ENCODE measurements at places on chromosomes 12 and 14.

DNA sequence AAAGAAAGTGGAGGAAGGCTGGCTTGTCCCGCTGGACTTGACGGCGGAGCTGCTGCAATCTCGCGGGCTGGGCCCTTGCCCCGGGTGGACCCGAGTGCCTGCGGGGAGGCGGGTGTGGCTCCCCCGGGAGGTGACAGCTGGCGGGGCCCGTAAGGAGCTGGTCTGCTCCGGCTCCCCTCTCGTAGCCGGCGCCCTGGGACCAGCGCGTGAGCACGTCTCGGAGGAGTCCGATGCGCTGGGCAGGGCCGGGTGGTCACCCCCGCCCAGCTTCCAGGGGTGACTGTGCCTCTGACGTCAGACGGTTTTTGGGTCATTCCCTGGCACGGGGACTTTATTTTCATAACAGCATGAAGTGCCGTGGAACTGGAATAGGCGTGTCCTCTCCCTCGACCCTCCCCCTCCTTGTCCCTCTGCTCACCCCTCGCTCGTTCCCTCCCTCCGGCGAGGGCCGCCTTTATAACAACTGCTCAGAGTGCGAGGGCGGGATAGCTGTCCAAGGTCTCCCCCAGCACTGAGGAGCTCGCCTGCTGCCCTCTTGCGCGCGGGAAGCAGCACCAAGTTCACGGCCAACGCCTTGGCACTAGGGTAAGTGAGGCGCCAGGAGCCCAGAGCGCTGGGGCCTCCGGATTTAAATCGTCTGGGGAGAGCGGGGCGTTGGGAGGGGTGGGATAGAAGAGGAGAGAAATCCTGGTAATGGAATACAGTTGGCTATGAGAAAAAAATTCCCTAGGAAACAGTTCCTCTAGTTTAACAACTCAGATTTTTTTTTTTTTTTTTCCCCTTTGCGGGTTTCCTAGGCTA lies at the start of gene GPRC5A:
Gene GPRC5A, plus strand, starts transcription at position 483 of the 801 bp plus-strand sequence. CDS start 16,688 bp downstream, outside the sequence.
- DNase-seq: peak; percentile 90

DNA sequence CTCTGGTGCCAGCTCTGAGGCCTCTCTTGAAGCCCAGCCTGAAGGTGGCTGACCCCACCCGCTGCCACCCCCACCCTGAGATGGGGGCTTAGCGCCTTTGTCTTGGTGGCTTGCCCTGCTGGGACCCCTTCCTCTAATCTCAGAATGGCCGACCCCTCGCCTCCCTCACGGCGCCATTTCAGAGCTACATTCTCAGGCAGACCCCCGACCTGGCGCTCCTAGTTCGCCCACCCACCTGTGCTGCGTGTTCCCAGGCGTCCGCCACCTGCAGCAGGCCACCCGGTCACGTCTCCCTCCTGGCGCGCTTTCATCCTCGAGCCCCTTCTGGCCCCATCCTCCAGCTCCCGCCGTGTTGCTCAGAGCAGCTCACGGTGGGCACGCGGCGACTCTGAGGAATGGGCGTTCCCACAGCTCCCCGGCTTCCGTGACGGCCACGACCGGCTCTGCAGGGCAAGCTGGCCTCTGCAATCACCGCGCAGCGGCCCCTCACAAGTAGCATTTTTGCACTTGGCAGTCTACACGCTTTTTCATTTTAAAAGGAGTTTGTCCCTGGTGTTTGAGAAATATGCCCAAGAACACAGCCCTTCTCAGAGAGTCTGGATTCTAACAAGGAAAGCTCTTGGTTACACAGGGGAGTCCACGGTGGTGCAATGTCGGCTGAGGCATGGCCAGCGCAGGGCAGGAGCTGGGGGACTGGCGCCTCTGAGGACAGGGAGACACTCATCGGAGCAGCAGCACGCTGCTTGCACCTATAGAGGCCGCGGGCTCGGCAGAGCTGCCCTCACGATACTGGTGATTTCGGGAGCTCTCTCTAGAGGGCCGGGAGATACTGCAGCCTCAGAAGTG lies 105.7 kb upstream of the C14orf180 start:
- peak; percentile 10 for DNase-seq

- no peak for DNase-seq
Measured at GRCh38 chr14:29668201-29668600, 259.4 kb downstream of the PRKD1 start.

- DNase-seq: no peak
Measured at GRCh38 chr14:87600240-87600639, 392.7 kb downstream of the GALC start.

GRCh38 chr12:84497819-84498218 lies 414.8 kb downstream of the SLC6A15 start:
- no peak for DNase-seq

DNA sequence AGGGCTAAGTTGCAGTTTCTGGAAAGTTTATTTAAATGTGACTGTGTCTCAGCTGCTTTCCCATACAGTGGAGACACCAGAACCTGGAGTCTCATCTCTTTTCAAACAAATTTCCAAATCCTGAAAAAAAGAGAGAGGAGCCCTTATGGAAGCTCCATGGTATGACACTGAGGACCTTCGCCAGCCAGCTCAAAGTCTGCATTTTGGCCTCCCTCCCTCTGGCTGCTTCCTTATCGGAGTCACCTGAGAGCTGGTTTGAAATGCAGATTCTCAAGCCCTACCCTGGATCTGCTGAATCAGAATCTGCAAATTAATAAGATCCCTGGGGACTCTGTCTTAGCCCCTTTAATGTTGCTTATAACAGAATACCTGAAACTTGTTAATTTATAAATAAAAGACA lies 21.7 kb upstream of the JDP2 start:
- DNase-seq: no peak

DNA sequence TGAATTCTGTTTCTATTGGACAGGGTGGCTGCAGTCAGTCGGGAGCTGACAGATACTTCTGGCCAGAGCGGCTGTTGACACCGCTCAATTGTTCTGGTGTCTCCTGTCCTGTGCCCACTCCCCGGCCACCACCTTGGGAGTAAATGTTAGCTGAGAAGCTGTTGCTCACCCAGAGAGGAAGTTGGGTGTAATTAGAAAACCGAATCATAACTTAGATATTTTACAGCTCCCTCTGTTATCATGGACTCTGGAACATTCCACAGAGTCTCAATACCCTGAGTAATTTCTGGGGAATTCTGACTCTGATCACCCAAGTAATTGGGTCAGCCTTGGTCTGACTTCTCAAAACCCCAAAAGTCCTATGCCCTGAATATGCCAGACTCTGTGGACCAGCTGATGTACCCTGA lies 58.3 kb upstream of the RFLNA start:
- no peak for DNase-seq

DNA sequence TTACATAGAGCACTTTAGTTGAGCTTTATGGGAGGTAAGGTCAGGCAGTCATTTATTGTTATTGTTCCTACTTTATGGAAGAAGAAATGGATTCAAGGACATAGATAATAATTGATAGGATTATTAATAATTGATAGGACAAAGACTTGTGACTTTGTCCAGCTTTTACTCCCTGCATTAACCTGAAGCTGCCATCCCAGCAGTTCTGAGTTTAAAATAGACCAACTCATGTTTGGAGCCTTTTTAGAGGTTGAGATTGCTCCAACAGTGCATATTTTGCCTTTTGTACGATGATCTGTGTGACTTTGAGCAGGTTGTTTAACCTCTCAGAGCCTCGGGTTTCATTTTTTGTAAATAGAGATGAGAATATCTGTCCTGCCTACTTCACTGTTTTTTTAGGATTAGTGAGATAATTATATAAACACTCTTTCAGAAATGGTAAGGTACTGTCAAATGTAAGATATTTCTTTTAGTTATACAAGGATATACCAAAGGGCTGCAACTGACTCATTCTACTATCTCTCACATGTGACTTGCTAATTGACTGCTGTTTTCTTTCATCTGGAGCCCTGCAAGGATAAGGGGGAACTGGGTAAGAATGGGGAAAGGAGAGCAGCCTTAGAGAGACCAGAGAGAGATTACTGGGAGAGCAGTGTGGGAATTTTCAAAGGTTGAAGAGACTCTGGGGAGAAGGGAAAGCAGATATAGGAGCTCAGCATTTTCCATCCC lies 15.3 kb downstream of the WDR20 start:
- no peak for DNase-seq

DNA sequence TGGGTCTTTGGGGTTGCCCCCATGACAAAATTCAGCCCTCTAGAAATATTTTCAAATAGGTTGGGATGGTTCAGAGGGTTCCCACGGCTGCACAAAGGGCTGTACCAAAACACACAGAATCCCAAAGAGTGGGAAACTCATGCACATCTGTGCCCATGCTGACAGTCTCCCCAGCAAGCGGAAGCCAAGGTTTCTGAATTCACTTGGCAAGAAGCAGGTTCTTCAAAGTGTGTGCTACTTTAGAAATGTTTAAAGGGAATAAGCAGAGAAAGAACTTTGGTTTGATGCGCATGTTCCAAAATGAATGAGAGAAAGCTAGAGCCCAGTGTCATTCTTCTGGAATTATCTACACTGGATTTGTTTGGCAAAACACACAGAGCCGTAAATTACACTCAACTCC lies 46.7 kb downstream of the FOXN3 start:
- DNase-seq: no peak

DNA sequence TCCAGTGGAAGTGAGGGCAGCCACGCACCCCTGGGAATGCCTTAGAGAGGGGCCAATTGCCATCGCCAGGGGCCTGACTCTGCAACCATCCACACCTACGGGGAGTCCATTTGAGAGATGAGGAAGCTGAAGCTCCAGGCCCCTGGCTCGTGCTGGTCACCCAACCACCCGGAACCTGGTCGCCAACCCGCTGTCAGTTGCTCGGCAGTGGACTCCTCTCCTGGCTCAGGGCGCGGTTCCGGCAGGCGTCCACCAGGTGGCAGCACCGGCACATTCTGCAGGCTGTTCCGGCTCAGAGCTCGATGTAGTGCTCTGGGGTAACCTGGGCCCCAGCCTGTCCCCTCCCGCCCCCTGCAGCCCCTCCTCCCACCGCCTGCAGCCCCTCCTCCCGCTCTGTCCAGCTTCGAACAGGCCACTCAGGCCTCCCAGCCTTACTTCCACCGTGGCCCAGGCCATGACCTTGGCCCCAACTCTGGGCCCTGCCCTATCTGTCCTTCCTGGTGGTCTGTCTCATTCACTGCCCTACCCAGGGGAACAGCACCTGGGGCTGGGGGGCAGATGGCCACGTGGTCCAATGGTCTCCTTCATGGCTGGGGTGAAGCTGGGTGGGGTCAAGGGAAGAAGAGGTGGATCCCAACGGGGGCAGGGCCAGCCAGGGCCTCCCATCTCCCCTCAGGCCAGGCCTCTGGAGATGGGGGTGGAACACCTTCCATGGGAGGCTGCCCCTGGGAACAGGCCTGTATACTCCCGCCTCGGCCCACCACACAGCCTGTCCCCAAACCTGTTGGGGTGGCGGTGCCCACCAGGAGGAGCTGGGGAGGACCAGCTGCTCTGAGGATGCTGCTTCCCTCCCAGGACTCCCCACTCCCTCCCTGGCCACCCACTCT lies 15.7 kb downstream of the SIVA1 start:
- DNase-seq: peak; percentile 93

DNA sequence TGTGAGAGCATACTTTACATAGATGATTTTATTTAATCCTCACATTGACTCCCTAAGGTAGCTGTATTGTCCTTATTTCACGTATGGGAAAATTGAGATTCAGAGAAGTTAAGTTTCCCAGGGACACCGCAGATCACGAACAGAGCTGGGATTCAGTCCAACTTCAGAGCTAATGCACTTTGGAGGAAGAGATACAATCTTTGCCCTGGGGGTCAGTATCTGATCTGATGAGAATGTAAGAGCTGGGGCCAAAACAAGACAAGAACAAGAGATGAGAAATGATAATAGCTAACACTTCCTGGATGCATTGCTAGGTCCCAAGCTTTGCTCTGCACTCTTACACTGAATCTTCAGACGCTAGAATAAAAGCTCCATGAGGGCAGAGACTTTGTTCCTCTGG lies 6.0 kb upstream of the CSAD start:
- DNase-seq: no peak

GRCh38 chr14:96538990-96539317 lies 36.8 kb downstream of the PAPOLA start:
- DNase-seq: peak; percentile 24

GRCh38 chr14:93379831-93380230 lies 32.8 kb downstream of the COX8C start:
- no peak for DNase-seq

- DNase-seq: no peak
Measured at GRCh38 chr12:29617407-29617803, 119.9 kb upstream of the OVCH1 start.

GRCh38 chr14:105476097-105476830 lies 1.6 kb downstream of the CRIP2 start:
- DNase-seq: no peak

- DNase-seq: peak; percentile 23
Measured at GRCh38 chr12:2301531-2302461, 249.0 kb downstream of the CACNA1C start.

DNA sequence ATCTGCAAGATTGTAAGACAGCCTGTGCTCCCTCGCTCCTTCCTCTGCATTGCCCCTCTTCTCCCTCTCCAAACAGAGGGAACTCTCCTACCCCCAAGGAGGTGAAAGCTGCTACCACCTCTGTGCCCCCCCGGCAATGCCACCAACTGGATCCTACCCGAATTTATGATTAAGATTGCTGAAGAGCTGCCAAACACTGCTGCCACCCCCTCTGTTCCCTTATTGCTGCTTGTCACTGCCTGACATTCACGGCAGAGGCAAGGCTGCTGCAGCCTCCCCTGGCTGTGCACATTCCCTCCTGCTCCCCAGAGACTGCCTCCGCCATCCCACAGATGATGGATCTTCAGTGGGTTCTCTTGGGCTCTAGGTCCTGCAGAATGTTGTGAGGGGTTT lies 37.4 kb downstream of the DAD1 start:
- no peak for DNase-seq

- DNase-seq: peak; percentile 100
Measured at GRCh38 chr12:45990468-45991283, at the start of gene SCAF11. TSS of gene SCAF11 (minus strand) at chr12:45990574. CDS start at chr12:45964167, 26,407 bp downstream.

DNA sequence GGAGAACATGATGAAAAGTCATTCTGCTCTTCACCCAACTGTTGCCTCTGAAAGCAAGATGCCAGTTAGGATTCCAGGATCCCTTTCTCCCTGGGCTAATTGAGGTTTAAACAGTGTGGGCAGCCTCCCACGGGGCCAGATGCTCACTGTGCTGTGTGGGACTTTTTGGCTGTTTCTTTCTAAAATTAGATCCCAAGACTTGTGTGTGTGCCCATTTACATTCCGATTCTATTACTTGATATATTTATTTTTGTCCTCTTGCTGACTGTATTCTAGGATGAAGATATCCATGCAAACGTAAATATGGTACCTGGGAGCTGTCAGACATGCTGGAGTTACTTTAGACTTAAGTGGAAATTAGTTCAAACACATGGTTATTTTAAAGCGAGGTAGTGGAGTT lies 6.2 kb downstream of the IFT43 start:
- DNase-seq: no peak

- DNase-seq: no peak
Measured at GRCh38 chr12:108823804-108824203, 33.6 kb downstream of the SSH1 start.

GRCh38 chr12:105220150-105220928 lies 15.6 kb downstream of the APPL2 start:
- DNase-seq: no peak

- no peak for DNase-seq
Measured at GRCh38 chr14:66401449-66402095, 84.6 kb upstream of the CCDC196 start.

DNA sequence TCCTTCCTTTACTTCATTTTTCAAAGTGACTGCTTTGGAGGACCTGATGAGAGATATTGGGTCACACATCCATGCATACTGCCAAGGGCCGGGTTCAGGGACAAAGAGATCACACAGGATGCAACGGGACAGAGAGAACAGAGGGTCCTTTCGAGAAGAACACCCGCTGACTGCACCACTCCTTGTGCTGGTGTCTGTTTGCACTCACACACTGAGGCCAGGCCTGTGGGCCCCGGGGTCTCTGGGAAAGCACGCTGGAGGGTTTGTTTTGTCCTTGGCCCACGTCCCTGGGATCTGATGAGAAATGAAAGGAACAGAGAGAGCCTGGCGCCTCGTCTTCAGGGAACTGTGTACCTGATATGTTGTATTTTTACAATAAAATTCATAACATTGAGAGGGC lies 42.2 kb downstream of the PAH start:
- DNase-seq: no peak
